AML-193 (cell line): ENCODE measurements at places on chromosomes 11 and 22.

DNA sequence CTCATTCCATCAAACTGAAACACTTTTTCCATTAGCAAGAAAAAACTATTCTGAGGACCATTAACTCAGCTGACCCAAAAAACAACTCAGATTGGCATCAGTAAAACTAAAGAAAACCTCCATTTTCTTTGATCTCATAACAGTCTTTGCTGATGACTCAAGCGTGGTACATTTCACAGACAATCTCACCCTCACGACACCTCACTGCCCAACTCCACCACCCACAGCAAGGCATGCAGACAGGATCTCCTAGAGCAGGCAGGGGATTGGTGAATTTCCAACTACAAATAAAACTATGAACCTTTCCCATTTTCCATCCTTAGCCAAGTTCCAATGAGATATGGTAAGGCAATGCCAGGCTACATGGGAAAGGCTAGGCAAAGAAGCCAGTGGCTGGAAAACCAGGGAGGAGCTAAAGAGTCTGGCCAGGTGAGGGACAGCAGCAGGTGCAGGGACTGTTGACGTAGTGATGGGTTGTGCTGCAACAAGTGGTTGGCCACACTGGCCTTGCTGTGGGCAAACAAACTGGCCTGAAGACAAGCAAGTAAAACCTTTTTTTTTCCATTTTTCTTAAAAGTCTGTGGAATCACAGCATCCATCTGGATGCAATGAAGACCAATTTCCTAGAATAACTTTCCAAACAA is 97.2 kb downstream of the SERGEF start:
- no peak for DNase-seq

DNA sequence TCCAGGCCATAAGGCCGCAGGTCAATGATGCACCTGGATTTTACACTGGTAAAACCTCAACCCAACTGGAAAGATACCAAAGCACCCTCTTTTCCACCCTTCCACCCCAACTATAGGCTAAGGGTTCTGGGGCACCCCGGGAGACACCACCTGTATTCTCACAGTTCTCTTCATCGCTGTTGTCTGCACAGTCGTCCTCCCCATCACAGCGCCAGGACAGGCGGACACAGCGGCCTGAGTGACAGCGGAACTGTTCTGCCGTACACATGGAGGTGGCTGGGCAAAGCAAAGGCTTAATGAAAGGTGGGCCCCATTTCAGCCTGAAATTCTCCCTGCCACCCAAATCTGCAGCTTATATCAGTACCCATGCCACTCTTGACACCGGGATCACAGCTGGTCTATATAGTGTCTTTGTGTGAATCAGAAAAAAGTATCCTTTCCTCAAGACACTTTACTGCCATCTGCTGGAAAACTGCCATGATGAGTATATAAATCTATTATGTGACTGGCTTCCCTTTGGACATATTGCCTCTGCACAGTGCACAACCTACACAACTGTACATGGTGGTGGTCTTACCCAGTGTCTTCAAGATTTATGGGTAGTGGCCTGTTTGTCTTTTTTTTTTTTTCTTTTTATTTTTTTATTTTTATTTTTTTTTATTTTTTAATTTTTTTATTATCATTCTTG is 21.5 kb downstream of the LRP4 start:
- peak; percentile 63 for DNase-seq

- DNase-seq, result no peak
These were observed 57.5 kb downstream of the GRK3 start for GRCh38 chr22:25621986-25622385.

- DNase-seq, result no peak
These were observed 9.0 kb downstream of the RPL27A start for GRCh38 chr11:8691601-8692000.

DNA sequence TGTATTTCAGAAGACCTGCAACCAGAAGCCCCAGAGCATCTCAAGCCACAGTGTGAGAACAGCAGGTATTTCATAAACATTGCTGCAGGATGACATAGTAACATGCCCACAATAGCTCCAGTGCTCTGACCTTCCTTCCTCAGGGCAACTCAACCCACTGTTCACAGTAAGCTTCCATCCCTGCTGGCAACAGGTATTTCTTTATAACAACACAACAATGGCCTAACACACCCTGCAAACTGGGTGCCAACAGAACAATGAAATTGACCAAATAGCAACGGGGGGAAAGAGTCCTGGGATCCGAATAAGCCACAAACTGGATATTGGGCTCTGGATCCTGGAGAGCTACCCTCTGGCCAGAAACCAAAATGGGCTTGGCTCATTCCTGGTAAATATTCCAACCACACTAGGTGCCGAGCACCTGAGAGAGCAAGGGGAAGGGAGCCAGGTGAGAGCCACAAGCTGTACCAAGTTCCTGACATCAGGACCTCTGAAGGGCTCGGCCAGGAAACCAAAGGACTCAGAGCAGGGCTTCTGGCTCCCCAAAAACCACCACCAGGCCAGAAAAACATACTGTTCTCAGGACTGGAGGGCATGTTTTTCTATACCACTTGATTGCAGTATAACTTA is 99.5 kb downstream of the MICAL3 start:
- no peak for DNase-seq

- no peak for DNase-seq
These were observed 5.0 kb upstream of the APOL1 start for GRCh38 chr22:36247955-36248354.

DNA sequence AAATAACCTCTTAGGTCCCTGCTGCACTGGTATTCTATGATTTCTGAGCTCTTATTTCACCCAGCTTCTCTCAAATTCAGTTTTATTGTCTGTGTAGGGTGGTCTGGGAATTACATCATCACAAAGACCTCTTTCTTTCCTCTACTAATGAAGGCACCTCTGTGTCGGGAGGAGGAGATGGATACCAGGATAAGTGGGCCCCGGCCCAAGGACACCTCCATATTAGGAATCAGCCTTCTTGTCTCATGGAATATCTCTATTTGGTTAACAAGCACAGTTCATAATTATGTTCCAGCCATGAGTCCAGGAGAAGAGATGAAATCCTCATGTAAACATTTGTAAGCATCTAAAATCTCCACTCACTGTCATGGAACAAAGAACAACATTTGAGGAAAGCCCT is 9.4 kb downstream of the PARVA start:
- no peak for DNase-seq

- no peak for DNase-seq
These were observed 113.6 kb upstream of the MTMR2 start for GRCh38 chr11:96037405-96037949.
